ENCODE measurements at places on chromosomes 12 and 14. TPM values are rescaled to one million over a fixed set of nuclear protein-coding genes. Genes with fewer than 3 reads are reported as not detected.

- DNase-seq: no peak
Observed at GRCh38 chr14:93132472-93133065, 16.8 kb upstream of the ITPK1 start.

GRCh38 chr14:105531894-105532623 lies 5.7 kb downstream of the TMEM121 start:
- DNase-seq: no peak

DNA sequence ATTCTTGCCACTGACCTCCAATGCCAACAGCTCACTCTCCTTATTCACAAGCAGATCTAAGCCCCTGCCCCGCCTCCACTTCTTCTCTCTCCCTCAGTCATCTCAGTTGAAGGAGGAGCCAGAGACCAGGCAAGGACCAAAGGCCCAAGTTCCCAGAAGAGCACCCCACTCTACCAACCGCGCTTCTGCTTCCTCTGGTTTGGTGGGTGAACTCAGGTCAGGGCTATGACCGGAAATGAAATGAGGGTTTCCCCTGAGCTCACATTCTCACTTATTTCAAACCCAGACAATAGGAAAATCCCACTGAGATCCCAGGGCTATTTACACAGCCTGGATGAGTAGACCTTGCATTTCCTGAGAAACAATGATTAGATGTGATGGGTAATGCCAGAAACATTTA lies 9.9 kb downstream of the DPF3 start:
- no peak for DNase-seq

The GPR33 gene
- total RNA-seq: not detected

The FAM181A gene
- not detected for total RNA-seq

DNA sequence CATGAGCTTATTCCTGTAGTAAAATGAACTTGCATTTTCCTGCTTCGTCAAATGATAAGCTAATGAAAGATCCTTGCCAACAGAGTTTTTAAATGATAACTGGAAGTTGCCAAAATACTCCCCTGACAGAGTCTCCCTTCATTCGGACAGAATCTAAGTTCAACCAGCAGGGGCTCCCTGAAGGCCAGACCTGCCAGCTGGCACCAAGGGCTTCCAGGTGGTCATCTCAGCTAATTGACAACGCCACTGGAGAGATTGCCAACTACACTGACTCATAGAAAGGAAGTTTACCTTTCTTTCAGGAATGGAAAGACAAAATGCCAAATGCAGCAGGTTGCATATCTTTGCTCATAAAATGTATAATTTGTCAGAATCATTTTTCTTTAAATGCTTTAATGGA lies 462.8 kb downstream of the GXYLT1 start:
- DNase-seq: no peak

The SDSL gene
- not detected for total RNA-seq

The GPR162 gene
- total RNA-seq: not detected

The RNU4-1 gene
- 934 TPM for total RNA-seq

GRCh38 chr14:99524804-99525698 lies 43.8 kb downstream of the CCNK start:
- DNase-seq: no peak

GRCh38 chr14:41299924-41300323 lies 306.8 kb upstream of the LRFN5 start:
- DNase-seq: no peak

GRCh38 chr12:127355061-127355841 lies 911.7 kb upstream of the TMEM132C start:
- no peak for DNase-seq

DNA sequence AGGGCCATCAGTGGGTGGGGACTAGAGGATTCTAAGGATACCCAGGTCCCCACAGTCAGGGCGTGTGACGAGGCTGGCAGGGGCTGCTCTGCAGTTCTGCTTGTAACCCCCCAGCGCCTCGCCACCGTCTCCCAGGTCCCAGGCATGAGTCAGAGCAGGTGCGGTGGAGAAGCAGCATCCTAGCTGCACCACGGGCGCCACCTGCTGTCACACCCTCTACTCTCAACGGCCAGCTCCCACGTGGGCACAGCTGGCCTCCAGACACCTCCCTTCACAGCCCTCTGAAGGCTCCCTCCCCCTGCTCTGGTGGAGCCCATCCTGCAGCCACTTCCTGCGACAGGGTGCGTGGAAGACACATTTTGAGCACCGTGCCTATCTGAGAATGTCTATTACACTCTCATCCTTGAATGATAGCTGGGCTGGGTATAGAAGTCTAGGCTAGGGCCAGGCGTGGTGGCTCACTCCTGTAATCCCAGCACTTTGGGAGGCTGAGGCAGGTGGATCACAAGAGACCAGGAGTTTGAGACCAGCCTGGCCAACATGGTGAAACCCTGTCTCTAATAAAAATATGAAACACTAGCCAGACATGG lies 6.9 kb upstream of the NUDT14 start:
- DNase-seq: no peak

- peak; percentile 50 for DNase-seq
Observed at GRCh38 chr14:91388551-91388975, 29.1 kb downstream of the CCDC88C start.

The DPPA3 gene
- not detected for total RNA-seq

The OR10G2 gene
- not detected for total RNA-seq

The CLEC12A gene
- total RNA-seq: not detected

DNA sequence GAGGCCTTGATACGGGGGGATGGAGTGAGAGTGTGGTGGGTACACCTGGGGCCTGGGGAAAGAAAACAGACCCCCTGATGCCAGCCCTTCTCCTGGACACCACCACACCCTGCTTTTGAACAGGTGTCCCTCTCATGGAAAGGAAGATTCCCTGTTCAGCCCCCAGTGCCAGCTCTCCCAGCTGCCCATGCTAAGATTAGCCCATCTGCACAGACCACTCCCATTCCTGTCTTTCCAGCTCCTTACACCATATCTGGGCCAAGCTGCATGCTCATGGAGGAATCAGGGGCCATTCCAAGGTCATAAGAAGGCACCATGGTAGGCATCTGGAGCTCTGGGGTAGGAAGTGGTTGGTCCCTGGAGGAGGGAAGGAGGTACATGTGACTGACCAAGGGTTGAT lies 9.6 kb downstream of the NAB2 start:
- no peak for DNase-seq

DNA sequence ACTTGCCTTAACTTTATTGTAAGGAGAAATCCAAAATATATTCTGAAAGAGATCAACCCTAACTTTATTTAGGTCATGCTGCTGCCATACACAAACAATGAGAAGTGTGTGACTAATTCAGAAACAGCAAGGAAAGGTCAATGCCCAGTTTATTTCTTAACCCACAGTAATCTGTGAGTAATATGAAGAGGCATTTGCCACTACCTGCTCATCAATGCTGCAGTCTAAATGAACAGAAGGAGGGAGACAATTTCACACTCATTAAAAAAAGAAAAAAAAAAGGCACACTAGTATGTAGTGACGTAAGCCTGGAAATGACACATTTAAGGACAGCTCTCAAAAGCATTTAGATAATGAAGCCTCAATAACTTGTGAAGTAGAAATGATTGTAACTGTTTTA lies 90.5 kb upstream of the FOXN3 start:
- no peak for DNase-seq

The CCDC60 gene
- not detected for total RNA-seq

DNA sequence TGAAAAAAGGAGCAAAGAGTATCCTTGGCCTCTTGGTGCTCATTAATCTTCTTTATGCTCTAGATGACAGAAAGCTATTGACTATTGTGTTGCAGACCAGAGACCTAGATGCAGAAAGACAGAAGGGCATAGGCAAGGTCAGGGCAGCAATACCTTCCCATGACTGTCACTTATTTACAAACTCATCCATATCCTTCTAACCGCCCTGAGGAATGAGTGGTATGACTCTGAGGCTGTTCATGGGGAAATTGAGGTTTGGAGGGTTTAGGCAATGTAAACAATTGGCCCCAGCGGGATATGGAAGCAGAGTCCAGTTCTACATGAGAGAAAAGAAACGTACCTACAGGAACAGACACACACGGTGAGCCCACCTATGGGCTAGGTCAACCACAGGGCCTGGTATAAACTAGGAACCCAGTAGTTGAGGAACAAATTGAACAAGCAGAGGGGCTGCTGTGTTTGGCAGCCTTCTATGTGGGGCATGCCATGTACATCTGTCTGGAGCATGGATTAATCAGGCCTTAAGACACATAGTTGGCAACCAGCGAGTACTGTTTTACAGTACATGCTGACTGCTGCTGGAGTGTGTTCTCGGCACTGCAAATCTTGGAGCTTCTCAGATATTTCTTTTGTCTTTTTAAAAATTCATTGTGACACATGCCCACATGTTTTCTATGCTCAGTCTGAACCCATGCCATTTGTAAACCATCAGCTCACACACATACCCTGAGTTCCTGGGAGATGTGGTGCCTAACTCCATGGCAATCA lies 159.7 kb upstream of the NTF3 start:
- no peak for DNase-seq

The EPYC gene
- total RNA-seq: not detected

The VRTN gene
- total RNA-seq: not detected

DNA sequence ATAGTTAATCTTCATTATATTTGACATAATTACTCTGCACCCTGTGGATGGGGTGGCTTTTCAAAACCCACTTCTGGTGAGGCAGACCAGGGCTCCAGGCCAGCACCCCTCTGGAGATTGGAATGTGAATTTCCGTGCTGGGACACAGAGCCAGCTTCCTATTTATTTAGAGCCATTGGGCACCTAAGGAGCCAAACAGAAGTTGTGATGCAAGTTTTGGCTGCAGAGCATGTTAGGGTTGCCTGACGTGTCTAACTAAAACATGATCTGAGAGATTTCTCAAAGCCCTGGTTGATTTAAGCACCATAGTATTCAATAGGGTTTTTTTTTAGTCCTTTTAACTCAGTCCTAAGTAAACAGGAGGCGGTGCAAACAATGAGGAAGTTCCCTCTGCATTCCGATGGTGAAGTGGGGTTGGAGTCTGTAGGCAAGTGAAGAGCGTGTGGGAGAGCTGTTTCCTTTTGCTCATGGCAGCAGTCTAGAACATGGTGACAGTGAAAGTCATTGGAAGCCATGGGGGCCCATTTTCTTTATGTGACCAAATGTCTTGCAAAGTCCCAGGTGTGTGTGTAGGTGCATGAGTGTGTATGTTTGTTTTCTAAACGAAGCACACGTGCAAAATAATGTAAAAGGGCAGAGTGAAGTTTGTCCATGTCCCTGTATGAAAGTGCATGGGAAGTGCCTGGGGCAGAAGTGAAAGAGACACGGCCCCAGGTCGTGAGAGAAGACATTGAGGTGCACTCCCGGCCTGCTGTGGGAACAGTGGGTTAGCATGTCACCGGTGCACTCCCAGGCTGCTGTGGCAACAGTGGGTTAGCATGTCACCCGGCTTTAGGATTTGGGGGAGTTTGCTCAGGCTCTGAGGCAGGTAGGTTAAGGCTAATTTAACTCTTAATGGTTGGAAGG lies 117.7 kb downstream of the PRKCH start:
- DNase-seq: no peak

DNA sequence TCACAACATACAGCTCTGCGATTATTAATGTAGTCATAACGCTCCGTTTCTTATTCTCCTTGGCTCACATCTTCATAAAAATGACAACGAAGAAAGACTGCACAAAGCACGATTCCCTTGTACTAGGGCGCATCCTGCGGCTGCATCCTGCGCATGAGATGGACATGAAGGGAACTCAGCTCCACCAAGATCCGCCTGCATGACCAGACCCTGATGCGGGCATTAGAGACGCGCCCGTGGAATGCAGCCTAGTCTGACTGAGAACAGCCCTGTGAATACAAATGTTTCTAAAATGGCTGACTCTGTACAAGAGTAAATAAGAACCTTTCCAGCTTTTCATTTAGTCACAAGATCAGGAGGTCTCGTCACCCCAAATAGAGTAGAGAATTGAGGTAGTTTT lies 422.2 kb downstream of the NOVA1 start:
- DNase-seq: no peak
